Kidney (tissue), 22 donors: ENCODE measurements at places on chromosomes 7 and 10. TPM values are rescaled to one million over a fixed set of nuclear protein-coding genes. Genes with fewer than 3 reads are reported as not detected.

Gene NPFFR1
- not detected for polyA plus RNA-seq

Gene ICA1
- polyA plus RNA-seq: 24.2 TPM

Gene PIK3CG
- polyA plus RNA-seq: 0.15 TPM

Gene CALN1
- not detected for polyA plus RNA-seq

Gene EGR2
- 0.30 TPM for polyA plus RNA-seq

DNA sequence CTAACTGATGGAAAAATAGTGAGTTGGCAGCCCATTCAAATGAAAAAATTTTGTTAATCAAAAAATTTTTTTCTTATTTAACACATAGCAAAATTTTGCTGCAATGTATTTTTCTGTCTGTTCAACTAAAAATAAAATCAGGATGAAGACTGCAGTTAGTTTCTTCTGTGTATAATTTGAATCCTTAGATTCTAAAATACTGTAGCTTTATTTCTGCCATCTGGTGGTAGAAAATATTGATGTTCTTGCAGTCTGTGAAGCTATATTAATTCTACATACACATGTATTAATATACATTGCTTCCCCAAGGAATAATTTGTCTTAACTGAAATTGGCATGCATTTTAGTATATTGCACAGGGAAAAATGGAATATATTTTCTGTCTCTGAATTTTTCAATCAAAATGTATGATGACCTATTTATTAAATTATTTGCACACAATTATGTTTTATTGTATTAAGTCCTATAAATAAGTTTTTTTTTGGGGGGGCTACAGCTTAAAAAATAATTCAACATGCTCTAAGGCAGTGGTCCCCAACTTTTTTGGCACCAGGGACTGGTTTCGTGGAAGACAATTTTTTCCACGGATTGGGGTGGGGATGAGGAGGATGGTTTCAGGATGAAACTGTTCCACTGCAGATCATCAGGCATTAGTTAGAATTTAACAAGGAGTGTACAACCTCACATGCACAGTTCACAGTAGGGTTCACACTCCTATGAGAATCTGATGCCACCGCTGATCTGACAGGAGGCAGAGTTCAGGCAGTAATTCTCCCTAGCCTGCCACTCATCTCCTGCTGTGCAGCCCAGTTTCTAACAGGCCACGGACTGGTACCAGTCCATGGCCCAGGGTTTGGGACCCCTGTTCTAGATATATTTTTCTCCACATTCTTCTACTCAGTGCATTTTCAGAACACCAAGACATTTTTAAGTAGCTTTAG is 119.4 kb downstream of the GNAT3 start:
- H3K4me1 ChIP-seq: no peaks in the 10 kb centered on the region
- H3K4me3 ChIP-seq: no peak overlapping the region
- H3K27me3 ChIP-seq: no peaks in the 10 kb centered on the region
- no peak for DNase-seq

DNA sequence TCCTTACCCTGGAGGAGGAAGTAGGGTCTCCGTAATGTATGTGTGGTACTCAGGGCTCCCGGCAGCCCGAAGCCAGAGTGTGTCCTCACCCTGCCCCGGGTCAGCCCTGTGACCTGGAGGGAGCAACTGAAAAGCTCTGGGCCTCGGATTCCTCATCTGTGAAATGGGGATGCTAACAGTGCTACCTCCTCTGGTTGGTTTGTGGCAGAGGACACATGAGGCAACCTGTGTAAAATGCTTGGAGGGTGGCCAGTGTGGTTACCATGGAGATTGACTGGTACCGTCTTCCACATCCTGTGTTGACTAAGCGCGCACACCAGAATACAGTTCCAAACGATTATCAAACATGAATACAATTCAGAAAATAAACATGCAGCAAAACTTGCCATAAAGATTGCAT is 163.8 kb upstream of the KLF6 start:
- H3K4me3 ChIP-seq: no peak overlapping the region
- no peaks in the 10 kb centered on the region for H3K27me3 ChIP-seq
- H3K36me3 ChIP-seq: no peaks in the 10 kb centered on the region

DNA sequence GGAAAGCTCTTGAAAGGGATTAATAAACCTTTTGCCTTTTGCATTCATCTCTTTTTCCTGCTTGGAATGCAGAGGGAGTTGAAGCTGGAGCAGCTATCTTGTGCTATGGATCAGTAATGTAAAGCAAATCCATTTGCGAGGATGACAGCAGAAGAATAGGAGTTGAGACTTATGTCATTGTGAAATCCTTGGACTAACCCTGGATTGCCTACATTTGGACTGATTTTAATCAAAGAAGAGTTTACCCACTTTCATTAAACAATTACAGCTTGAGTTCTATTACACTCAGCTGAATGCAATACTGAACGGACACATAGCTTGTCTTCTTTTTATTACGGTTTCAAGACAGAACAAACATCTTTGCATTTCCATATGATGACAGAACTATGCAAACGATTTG is 362.3 kb downstream of the PHF14 start:
- H3K4me3 ChIP-seq: no peak overlapping the region
- no peaks in the 10 kb centered on the region for H3K4me1 ChIP-seq
- H3K36me3 ChIP-seq: no peaks in the 10 kb centered on the region
- no peaks in the 10 kb centered on the region for H3K27me3 ChIP-seq
- DNase-seq: no peak

GRCh38 chr7:6648815-6649104 is 11.6 kb downstream of the ZNF316 start:
- H3K27ac ChIP-seq: no peak overlapping the region
- H3K27me3 ChIP-seq: no peaks in the 10 kb centered on the region
- H3K4me1 ChIP-seq: no peaks in the 10 kb centered on the region

DNA sequence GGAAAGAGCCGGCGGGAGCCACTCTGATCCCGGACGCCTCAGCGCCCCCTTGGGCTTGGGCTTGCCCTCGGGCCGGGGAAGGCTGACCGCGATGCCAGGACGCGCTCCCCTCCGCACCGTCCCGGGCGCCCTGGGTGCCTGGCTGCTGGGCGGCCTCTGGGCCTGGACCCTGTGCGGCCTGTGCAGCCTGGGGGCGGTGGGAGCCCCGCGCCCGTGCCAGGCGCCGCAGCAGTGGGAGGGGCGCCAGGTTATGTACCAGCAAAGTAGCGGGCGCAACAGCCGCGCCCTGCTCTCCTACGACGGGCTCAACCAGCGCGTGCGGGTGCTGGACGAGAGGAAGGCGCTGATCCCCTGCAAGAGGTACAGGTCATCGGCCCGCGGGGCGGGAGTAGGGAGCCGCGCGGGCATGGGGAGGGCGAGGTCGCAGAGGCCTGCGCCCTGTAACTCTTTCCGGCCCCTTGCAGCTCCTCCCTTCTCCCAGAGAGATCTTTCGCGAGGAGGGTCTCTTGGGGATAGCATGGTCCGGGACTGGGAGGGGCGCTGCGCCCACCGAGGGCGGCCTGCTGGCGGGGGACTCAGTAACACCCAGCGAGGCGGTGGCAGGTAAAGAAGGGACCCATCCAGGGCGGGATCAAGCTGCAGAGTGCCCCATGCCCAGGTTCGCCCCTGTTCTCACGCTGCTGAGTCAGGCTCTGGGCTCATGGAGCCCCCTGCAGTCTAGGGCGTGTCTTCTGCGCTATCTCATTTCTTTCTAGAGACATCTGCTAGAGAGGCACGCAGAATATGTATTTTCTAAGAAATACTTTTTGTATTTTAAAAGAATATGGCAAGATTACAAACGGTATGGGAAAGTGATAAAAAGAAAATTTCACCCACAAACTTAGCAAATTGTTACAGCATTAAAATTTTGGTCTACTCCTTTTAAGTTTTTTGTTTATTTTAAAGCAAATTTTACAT is 687 bp downstream of the EPDR1 start:
- no peaks in the 10 kb centered on the region for H3K27me3 ChIP-seq
- no peaks in the 10 kb centered on the region for H3K36me3 ChIP-seq
- H3K4me1 ChIP-seq: no peaks in the 10 kb centered on the region
- H3K27ac ChIP-seq: peak overlapping the region; percentile 70

DNA sequence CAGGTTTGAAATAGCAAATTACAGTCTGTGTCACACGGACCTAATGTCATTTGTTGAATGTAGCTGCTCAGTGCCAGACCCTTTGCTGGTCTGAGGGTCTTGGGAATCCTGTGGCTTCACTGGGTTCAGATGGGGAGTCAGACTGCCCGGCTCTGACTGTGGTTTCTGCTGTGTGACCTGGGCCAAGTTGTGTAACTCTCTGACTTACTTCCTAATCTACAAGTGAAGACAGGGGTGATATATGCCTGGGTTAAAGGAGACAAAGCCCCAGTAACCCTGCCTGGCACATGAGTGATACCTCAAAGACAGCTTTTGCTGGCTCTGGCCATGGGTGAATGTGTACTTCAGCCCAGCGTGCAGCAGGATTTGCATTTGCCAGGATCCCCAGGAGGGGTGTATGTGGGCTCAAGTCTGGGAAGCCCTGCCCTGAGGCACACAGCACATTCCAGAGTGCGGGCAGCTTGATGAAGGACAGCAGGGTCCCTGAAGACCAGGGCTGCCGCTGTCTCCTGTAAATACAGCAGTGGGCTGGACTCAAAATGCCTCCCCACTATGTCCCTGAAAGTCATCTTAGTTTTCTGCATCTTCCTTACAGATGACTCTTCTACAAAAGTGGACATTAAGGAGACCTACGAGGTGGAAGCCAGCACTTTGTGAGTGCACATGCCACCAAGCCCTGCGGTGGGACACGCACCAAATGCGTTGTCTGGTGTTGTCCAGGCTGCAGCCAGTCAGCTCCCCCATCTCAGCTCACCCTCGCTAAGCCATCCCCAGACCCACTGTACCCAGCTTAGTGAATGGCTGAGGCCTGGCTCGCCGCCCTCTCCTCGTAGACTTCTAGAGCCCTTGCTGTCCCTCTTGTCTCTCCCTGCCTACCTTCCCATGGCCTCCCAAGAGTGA is 16.4 kb downstream of the NACAD start:
- H3K4me3 ChIP-seq: no peak overlapping the region
- H3K36me3 ChIP-seq: peaks cover 24% of the 10 kb centered on the region
- DNase-seq: no peak
- no peak overlapping the region for H3K27ac ChIP-seq

- no peaks in the 10 kb centered on the region for H3K36me3 ChIP-seq
These were observed 130.3 kb downstream of the BICC1 start for GRCh38 chr10:58642916-58643428.

- H3K27ac ChIP-seq: no peak overlapping the region
- H3K36me3 ChIP-seq: no peaks in the 10 kb centered on the region
- H3K4me3 ChIP-seq: no peak overlapping the region
These were observed 1106.2 kb downstream of the NRG3 start for GRCh38 chr10:82981137-82981723.

GRCh38 chr7:134463751-134464150 is 4.9 kb upstream of the AKR1B1 start:
- no peak for DNase-seq
- H3K4me1 ChIP-seq: peaks cover 4% of the 10 kb centered on the region
- no peak overlapping the region for H3K27ac ChIP-seq
- H3K36me3 ChIP-seq: no peaks in the 10 kb centered on the region
- H3K27me3 ChIP-seq: no peaks in the 10 kb centered on the region
- no peak overlapping the region for H3K4me3 ChIP-seq

GRCh38 chr7:18499407-18500177 is 4.0 kb downstream of the HDAC9 start:
- H3K36me3 ChIP-seq: no peaks in the 10 kb centered on the region
- no peak overlapping the region for H3K27ac ChIP-seq
- H3K27me3 ChIP-seq: no peaks in the 10 kb centered on the region
- H3K4me3 ChIP-seq: no peak overlapping the region
- no peak for DNase-seq
- H3K4me1 ChIP-seq: no peaks in the 10 kb centered on the region

GRCh38 chr7:121288894-121289293 is 39.9 kb upstream of the WNT16 start:
- no peak overlapping the region for H3K27ac ChIP-seq
- no peak overlapping the region for H3K4me3 ChIP-seq
- peak; percentile 25 for DNase-seq

DNA sequence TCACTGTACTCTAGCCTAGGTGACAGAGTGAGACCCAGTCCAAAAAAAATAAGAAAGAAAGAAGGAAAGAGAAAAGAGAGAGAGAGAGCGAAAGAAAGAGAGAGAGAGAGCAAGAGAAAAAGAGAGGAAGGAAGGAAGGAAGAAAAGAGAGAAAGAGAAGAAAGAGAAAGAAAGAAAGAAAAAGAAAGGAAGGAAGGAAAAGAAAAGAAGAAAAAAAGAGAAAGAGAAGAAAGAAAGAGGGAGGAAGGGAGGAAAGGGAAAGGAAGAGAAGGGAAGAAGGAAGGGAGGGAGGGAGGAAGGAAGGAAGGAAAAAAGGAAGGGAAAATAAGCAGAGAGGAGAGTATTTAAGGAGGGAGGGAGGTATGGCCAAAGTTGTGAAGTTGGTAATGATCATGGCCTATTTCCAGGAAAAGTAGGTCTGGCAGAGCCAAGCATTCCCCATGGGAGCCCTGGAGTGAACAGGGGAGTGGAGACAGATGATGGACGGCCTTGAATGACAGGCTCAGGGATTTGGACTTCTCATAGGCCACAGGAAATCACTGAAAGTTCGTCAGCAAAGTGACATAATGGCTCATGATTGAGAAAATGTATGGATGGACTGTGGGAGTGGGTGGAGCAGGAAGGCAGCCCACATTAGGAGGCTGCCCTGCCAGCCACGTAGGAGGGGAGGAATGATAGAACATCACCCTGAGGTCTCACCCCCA is 44.8 kb upstream of the CUX1 start:
- H3K4me3 ChIP-seq: no peak overlapping the region
- no peaks in the 10 kb centered on the region for H3K4me1 ChIP-seq
- H3K27ac ChIP-seq: no peak overlapping the region
- no peak for DNase-seq

GRCh38 chr10:120011359-120012130 is 119.0 kb downstream of the SEC23IP start:
- no peaks in the 10 kb centered on the region for H3K4me1 ChIP-seq
- no peaks in the 10 kb centered on the region for H3K27me3 ChIP-seq
- peak; percentile 58 for DNase-seq
- H3K27ac ChIP-seq: no peak overlapping the region
- no peaks in the 10 kb centered on the region for H3K36me3 ChIP-seq
